Stimulated activated CD8-positive, alpha-beta memory T cell treated with anti-CD3 and anti-CD28 coated beads, Interleukin-4, amount 100 ng/mL, for 4 hours (primary cell): ENCODE measurements at places on chromosomes 7 and 10.

- DNase-seq = no peak
Measured at GRCh38 chr7:130960208-130960988, 226.4 kb upstream of the KLF14 start.

DNA sequence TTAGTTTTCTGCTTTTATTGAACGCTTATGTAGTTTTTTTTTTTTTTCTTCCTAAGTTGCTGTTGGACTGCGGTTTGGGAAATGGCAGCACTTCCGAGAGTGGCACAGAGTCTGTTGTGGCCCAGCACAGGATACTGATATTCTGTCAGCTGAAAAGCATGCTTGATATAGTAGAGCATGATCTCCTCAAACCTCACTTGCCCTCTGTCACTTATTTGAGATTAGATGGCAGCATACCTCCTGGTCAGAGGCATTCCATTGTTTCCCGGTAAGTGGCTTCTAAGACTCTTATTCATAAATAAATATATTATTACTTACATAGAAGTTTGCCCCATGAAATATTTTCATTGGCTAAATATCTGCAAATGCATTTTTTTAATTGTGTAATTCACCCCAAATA is 101.1 kb downstream of the BTAF1 start:
- DNase-seq = no peak

- no peak for DNase-seq
Measured at GRCh38 chr7:155791214-155791737, 21.0 kb downstream of the SHH start.

GRCh38 chr7:25444991-25445390 is 216.7 kb upstream of the NPVF start:
- DNase-seq = no peak
